ENCODE measurements at places on chromosomes 5 and 9. TPM values are rescaled to one million over a fixed set of nuclear protein-coding genes. Genes with fewer than 3 reads are reported as not detected.

Gene HK3
- 4.2 TPM for total RNA-seq

Gene RECK
- total RNA-seq, result 14.6 TPM

Gene EPB41L4A
- 21.4 TPM for total RNA-seq

Gene TSLP
- under 0.01 TPM for total RNA-seq

Gene CCDC171
- total RNA-seq, result 5.7 TPM

Gene SLC30A5
- 32.4 TPM for total RNA-seq

Gene ESM1
- 0.52 TPM for total RNA-seq

Gene PCDHGB7
- 7.3 TPM for total RNA-seq

Gene RBM18
- 7.3 TPM for total RNA-seq

Gene REEP5
- 26.1 TPM for total RNA-seq

Gene CDC23
- 41.8 TPM for total RNA-seq

Gene IFNA13
- 0.52 TPM for total RNA-seq

Gene NELFB
- total RNA-seq, result 33.9 TPM

Gene LAMC3
- 0.52 TPM for total RNA-seq

Gene CTSV
- 1.6 TPM for total RNA-seq

Gene PCA3
- total RNA-seq, result not detected

Gene PCDH12
- total RNA-seq, result 12.0 TPM

Gene NUP155
- 42.3 TPM for total RNA-seq

Gene DOLPP1
- total RNA-seq, result 5.2 TPM

Gene RMI1
- 3.1 TPM for total RNA-seq

Gene TMEM171
- not detected for total RNA-seq

Gene PTTG1
- 17.2 TPM for total RNA-seq

Gene ADGRV1
- total RNA-seq, result 2.6 TPM

Gene PSD2
- total RNA-seq, result 0.52 TPM

Gene GRXCR2
- total RNA-seq, result not detected

Gene ARL14EPL
- total RNA-seq, result not detected

Gene ARAP3
- 5.2 TPM for total RNA-seq

Gene SPATA31E1
- total RNA-seq, result not detected

Gene HOMER1
- 33.9 TPM for total RNA-seq

Gene SPAAR
- 1.0 TPM for total RNA-seq

Measured in skeletal muscle tissue (tissue), 5 donors.